ENCODE measurements at places on chromosomes 2 and 18.

GRCh38 chr18:54787616-54788015, 40.7 kb upstream of the RAB27B start:
- DNase-seq: no peak

GRCh38 chr2:15127301-15127700, 433.8 kb downstream of the NBAS start:
- no peak for DNase-seq

DNA sequence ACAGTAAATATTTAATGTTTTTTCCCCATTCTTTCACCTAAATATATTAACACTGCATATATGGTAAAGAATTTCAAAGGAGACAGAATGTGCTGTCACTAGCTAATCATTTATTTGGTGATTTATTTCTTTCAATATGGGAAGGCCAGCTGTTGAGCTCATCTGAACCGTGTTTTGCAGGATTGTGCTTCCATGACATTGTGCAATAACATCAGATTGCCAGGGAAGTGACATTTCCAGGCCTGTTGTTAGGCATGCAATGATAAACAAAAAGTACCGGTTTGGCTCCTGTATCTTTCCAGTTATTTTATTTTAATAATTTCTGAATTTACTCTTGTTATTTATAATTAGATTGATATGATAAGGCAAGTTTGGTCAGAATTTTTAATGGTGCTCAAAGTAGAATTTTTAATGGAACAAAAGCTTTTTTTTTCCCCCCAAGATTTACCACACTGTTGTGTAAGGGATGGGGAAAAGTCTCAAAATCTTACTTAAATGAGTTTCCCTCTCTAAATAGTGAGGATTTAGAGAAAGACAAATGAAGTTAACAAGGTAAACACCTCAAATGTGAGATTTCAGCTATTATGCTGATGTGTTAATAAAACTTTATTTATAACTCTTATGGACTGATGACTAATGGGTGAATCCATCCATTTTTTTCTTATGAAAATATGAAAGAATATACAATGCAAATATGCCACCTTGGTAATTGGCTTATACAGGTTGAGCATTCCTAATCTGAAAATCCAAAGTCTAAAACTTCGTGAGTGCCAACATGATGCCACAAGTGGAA, 52.7 kb downstream of the MALT1 start:
- DNase-seq: no peak

DNA sequence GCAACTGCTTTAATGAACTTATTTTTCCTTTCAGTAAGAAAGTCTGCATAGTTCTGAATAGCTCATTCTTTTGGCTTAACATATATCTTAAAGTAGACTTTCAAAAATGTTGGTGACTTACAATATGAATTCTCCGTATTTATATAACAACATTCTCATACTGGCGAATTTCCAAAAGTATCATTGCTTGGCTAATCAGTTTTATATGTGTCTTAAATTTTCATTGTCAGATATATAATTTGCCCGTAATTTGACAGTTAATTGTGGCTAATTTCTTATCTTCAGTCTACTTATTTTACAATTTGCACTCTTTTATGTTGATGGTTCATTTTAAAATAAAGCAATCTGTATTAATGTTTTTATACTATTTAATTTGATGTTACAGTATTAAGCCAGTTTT, 144.9 kb downstream of the ATP9B start:
- DNase-seq: no peak

DNA sequence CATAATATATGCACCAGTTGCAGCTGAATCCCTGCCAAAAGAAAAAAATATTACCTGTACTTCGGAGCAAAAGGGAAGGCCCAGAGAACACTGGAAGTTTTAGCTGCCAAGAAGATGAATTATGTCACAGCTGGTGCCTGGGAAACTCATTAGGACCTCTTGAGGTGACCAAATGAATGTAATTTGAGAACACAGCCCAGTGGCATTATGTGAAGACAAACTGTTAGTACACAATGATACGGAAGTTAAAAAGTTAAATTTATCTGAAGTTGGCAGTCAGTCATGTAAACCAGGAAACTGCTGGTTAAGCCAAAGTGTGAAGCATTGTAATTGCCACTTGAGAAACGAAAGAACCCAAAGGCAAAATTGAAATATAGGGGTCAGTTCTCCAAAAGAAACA, 80.7 kb downstream of the EML4 start:
- no peak for DNase-seq

DNA sequence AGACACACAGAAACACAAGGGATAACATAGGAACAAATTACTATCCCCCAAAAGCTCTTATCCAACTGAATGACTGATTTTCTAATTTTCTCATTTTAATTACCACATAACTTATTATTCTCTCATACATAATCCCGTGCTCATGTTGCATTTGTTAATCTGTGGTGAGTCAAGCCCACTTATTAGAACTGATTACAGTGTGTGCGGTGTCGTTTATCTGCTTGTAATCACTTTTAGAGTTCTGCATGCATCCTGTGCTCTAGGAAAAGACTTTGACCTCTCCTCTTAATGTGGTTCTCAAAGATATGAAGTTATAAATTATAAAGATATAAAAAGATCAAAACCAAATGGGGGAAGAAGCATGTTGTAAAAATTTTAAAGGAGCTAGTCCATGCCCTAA, 29.7 kb downstream of the CNDP1 start:
- DNase-seq: no peak

- no peak for DNase-seq
Observed at GRCh38 chr2:155176345-155176744, 477.9 kb downstream of the KCNJ3 start.

DNA sequence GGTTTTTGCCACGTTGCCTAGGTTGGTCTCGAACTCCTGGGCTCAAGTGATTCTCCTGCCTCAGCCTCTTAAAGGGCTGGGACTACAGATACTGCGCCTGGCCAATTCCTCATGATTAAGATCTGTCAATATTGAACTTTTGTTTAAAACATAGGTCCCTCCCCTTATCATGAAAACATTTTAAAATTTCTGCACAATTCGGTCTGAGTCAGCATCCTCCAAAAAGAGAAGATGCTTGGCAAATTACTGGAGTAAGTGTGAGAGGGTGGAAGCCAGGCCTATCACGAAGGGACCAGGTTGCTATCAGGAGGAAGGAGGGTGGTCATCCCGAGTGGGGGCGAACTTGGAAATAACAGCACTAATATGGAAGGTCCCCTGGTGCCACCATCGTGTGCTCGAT, 10.8 kb upstream of the CRYGA start:
- no peak for DNase-seq

DNA sequence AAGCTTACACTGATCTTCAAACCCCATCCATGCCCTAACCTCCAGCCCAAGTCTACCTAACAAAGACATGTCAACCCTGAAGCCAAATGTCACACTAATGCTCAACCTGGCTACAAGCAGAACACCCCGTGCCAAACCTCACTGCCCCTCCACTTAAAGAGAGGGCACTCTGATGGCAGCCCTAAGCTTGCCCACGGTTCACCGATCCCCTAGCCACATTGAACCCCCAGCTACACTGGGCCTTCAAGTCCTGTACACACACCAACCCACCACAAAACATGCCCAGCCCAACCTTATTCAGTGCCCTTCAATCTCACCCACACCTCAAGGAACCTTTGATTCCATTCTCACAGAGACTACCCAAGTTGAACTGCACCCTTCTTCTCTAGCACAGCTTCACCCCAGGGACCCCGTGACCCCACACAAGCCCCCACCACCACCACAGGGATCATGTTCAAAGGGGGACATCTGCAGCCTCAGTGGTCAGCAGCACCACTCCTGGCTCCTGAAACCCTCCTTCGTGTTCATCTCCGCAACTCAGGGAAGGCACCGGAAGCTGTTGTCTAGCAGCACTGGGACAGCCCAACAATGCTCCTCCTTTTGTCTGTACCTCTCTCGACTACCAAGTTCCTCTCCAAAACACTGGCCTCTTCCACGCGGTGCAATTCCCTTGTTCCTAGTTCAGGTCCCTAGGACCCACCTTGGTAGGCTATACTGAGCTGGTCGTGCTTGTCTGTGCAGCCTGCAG, 218.8 kb downstream of the CYP26B1 start:
- no peak for DNase-seq

DNA sequence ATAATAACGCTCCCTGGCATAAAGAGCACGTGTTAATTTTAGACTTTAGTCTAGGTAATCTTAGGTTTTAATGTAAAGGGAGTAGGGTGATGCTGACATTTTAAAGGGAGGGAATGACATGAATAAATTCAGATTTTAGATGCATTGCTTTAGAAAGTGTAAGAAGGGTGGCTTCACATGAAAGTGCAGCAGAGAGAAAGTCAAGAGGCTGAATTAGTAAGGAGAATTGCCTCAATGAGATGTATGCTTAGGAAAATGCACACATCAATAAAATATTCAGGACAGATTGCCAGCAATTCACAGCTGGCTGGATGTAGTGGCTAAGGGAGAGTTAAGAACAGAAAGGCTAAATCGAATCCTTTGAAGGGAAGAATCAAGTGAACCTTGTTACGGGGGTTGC, 165.5 kb upstream of the CDH19 start:
- no peak for DNase-seq
